NCI-H1436 treated with DMSO at 0.1 percent for 48 hours (cell line): ENCODE measurements at places on chromosomes 2 and 18.

GRCh38 chr18:76678248-76678647, 144.1 kb upstream of the ZNF236 start:
- no peak for DNase-seq

DNA sequence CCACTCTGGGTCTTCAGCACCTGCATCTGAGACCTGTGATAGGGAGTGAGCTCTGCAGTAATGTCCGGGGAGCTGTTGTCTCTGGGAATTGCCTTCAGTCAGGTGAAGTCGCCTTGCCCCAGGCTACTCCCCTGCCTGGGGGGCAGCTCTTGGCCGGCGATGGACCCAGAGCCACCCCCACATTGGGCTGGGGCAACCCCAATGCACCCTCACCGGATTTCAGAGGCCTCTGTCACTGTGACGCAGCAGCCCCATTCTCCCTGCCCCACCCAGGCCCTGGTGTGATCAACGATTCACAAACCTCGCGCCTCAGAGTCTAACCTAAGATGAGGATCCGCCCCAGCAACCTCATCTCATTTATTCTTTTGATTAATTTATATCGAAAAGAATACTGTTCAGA, 303.6 kb downstream of the NDUFA10 start:
- DNase-seq: no peak

- DNase-seq: no peak
Measured at GRCh38 chr2:12769492-12770105, 52.9 kb downstream of the TRIB2 start.

DNA sequence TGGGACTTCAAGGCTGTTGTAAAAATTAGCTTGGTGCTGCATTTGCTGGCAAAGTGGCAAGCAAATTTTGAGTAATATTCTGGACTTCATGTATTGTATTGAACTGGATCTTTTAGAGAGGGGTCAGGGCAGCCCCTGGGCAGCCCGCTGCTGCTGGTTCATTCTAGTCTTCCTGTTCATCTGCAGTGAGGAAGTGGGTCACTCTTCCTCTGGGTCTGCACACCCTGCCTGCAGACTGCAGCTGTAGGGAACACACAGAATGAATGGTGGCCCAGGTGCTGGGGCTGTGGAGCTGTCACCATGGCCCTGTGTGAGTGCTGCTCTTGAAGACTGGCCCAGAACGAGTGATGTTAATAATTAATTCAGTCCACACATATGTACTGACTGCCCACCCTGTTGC, 9.4 kb downstream of the SH3RF3 start:
- no peak for DNase-seq

GRCh38 chr2:14752295-14752694, 119.8 kb downstream of the LRATD1 start:
- no peak for DNase-seq

DNA sequence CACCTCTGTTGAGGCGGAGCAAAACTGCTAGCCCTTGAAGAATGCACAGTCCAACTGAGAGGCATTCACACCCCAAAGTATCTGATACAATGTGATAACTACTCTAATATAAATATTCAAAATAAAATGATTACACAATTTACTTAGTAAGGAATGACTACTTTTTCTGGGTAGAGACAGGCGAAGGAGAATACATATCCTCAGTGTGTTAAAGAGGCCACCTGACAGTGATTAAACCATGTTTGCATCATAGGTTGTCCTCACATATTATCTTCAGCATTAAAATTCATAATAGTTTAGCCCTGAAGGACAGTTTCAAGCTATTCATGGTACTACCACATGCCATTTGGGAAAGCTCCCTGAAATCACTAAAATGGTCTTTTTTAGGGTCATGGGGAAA, 16.9 kb upstream of the BAZ2B start:
- no peak for DNase-seq

GRCh38 chr2:239146011-239146641, 254.7 kb downstream of the HDAC4 start:
- no peak for DNase-seq

GRCh38 chr2:159150280-159150746, 136.2 kb downstream of the WDSUB1 start:
- DNase-seq: no peak

DNA sequence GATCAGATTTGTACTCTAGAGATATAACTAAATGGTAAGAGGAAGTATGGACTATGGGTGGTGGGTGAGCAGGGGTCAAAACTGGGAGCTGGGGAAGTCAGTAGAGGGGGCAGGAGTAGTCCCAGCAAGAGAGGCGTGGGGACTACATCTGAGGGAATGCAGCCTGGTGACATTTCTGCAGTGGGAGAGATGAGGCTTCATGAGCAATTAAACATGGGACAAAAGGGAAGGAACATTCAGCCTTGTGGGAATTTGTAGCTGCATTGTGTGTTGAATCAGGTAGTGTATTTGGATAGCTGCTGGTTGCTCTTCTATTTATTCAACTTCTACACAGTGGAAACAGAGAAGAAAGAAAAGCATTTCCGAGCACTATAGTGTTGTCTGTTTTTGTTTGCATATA, 3.6 kb downstream of the CNOT11 start:
- no peak for DNase-seq

DNA sequence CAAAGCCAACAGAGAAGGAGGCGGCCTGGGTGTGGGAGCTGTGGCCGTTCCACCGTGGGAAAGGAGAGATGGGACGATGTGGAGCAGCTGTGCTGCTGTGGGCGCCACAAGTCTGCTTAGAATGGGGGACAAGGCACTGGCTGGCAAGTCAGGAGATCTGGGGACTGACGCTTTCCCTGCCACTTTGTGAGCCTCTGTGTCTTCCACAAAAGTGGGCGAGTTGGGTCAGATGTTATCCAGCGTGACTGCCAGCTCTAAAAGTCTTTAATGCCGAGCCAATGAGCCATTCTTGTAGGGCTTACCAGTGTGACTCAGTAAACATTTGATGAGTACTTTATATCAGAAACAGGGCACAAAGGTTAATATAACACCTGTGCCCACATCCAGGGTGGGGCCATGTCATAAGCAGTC, 113.6 kb upstream of the MGAT5 start:
- no peak for DNase-seq

DNA sequence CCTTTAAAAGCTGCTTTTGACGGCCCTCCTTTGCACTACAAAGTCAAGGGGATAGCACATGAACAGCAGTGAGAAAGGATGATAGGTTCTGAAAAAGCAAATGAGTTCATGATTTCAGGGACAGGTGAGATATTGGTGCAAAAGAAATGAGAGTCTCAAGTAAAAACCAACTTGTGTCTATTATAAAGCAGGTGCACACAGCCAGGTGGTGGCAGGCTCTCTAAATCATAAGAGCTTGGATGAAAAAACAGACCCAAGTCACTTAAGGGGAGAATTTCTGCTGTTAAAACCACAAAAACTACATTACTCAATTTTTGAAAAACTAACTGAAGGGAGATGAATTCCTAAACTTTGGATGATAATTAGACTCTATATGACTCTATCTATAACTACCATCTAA, 201.5 kb downstream of the SP3 start:
- DNase-seq: no peak

- DNase-seq: no peak
Measured at GRCh38 chr2:173286153-173286809, 68.4 kb upstream of the CDCA7 start.

- DNase-seq: no peak
Measured at GRCh38 chr2:13638181-13638580, 921.4 kb downstream of the TRIB2 start.

- no peak for DNase-seq
Measured at GRCh38 chr18:39839782-39840181, 2115.3 kb upstream of the PIK3C3 start.

GRCh38 chr2:230231251-230231650, 5.7 kb downstream of the SP140 start:
- no peak for DNase-seq

DNA sequence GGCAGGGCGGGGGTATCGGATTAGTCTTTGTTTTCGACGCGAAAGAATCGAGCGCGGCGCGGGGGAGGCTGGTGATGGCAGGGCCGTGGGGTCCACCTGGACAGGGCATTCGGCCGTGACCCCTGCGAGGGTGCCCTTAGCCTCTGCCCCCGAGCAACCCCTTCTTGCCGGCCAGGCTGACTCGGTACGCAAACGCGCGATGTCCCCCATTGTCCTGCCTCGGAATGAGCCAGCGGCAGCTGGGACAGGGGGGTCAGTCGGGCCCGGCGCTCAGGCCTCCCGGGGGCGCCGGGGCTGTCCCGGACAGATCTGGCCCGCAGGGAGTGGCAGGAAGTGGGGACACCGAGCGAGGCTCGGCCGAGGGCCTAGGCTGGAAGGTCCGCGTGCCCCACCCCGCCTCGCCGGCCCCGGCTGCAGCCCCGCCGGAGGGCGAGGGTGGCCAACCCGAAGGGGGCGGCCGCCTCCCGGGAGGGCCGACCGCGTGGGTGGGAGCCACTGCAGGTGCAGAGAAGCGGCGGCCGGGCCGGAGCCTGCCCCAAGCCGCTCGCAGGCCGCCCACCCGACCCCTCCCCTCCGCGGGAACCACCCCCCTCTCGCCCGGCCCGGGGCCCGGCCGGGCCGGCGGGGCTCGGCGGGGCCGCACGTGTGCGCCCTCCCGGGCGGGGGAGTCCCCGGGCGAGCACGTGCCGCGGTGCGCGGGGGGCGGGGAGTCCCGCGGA, at the start of gene TET3:
TET3 (plus strand) TSS at position 708 of the 719 bp plus-strand sequence. CDS start 1,494 bp downstream, outside the sequence.
- DNase-seq: no peak

GRCh38 chr18:15165048-15165447, 417.1 kb downstream of the ANKRD30B start:
- DNase-seq: no peak

DNA sequence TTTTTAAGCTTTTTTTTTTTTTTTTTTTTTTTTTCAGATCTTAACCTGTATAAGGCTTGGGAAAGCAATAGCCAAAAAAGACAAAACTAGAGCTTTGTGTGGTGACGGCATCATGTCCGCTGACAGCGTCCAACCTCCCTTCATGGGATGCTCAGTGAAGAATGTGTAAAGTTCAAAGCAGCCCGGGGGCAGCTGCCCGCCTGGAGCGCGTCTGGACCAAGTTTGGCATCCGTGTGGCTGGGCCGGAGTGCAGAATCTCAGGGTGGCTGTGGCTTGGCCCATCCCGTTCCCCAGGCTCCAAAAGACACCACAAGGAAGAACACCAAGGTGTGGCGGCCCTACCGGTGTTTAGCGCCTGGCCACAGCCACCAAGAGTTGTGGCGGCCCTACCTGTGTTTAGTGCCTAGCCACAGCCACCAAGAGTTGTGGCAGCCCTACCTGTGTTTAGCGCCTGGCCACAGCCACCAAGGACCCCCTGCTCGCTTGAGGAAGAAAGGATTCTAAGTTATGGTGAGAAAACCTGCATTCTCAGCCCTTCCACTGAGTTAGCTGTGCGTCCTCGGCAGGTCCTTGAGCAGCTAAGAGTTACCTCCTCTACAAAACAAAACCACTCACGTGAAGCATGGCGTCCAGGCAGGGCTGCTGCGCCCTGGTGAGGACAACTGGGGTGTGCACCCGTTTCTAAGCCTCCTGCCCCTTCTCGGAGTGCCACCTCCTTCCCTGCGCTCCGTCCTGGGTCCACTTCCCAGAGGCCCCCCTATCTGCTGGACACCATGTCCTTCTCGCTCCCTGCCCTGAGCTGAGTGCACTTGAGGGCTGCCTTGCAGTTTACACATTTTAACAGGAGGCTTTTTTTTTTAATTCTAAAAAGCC, 103.6 kb upstream of the SALL3 start:
- no peak for DNase-seq

GRCh38 chr2:117833911-117834310, 19.4 kb downstream of the DDX18 start:
- DNase-seq: no peak

- no peak for DNase-seq
Measured at GRCh38 chr2:43289331-43289730, 62.9 kb upstream of the ZFP36L2 start.

DNA sequence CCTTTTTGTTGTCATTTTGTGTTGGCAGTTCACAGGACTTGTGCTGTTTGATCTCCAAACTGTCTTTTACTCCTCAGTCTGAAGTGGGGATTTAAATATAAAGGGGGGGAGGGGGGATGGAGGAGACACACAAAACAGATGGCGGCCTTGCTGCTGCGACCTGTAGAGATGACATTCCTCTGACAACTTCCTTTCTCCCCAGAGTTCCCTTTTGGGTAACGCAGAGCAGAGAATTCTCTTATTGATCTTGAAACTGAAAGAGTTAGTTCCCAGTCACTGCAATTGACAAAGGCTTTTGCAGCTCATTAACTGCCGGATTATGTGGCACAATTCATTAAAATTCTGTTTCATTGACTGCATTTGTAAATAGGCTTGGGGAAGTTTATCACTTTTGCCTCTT, 279.3 kb downstream of the TSN start:
- no peak for DNase-seq

DNA sequence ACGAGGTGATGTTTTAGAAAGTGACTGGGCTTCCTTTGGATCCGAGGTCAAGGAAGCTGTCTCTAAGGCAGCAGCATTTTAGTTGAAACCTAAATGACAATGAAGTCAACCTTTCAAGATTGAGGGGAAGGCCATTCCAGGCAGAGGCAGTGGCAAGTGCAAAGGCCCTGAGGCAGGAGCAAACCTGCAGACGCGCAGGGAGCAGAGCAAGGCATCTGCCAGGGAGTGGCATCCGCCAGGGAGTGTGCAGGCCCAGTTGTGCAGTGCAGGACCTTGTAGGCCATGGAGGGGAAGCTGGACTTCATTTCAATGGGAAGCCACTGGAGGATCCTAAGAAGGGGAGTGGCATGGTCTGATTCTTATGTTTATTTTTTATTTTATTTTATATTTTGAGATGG, 154.7 kb upstream of the SIX3 start:
- no peak for DNase-seq

GRCh38 chr2:45928946-45929345, 277.5 kb downstream of the PRKCE start:
- DNase-seq: no peak

DNA sequence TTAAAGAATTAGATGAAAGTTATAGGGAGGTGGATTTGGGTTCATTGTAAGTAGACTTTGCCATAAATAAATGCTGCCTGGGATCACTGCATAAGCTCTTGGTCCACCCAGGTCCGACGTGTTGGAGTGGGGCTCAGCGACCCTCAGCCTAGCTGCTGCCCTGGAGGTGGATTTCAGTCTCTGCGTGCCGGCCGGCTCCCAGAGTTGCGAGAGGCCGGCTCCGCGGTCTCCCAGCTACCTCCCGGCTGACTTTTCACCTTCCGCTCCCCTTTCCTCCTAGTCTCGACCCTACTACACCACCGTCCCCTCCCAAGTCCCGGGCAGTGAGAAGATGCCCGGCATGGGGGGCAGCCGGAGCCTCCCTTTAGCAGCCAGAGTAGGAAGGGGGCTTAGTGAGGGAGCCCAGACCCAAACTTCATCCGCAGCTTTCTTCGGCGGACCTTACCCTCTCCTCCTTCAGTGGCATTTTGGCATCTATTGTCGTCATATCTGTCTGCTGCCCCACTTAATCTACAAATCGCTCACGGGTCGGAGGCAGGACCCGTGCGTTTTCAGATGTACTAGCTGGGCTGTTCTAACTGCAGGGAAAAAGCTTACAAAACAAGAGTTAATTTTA, 8.1 kb downstream of the EMX1 start:
- no peak for DNase-seq

GRCh38 chr2:118123561-118124232, 35.4 kb downstream of the INSIG2 start:
- DNase-seq: no peak

DNA sequence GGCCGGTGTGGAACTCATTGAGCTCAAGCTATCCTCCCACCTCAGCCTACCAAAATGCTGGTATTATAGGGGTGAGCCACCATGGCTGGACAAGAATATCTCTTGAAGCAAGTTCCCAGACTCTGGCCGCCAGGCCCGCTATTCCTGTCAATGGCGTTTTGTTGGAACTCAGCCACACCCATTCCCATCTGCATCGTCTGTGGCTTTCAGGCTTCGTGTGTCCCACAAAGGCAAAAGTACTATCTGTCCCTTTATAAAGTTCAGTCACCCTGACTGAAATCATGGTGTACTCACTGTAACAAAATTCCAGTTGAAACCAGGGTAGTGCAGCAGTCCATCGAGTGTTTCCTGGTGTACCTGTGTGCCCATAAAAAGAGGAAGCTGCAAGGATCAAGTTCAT, 96.7 kb downstream of the SH3BP4 start:
- no peak for DNase-seq
